Stimulated activated CD8-positive, alpha-beta memory T cell treated with anti-CD3 and anti-CD28 coated beads, Interleukin-12 subunit alpha, Interleukin-12 subunit beta, amount 100 ng/mL, for 4 hours (primary cell): ENCODE measurements at places on chromosomes 6 and 20.

- DNase-seq = no peak
These were observed 14.0 kb downstream of the SMLR1 start for GRCh38 chr6:130841128-130841728.

GRCh38 chr20:39876976-39877635 is 811.9 kb downstream of the MAFB start:
- no peak for DNase-seq

GRCh38 chr6:87396595-87397392 is 11.0 kb upstream of the CFAP206 start:
- no peak for DNase-seq

GRCh38 chr6:169839029-169839481 is 87.6 kb downstream of the ERMARD start:
- no peak for DNase-seq

DNA sequence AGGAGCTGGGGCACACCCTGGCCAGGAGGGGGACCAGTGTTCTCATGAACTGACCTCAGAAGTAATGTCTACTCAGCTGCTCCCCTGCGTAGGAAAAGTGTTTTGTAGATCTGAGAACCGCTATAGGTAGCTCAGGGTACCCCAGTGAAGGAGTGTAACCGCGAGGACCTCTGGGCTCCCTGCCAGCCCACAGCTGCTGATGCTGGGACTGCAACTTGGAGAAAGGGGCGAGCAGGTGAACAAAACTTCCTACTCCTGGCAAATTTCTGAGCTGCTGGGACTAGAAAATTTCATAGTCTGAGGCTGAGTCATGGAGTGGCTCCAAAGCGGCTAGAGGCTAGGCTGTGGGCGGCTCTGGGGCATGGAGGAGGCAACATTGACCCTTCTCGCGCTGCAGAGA is 51.9 kb downstream of the PYGB start:
- DNase-seq = no peak

DNA sequence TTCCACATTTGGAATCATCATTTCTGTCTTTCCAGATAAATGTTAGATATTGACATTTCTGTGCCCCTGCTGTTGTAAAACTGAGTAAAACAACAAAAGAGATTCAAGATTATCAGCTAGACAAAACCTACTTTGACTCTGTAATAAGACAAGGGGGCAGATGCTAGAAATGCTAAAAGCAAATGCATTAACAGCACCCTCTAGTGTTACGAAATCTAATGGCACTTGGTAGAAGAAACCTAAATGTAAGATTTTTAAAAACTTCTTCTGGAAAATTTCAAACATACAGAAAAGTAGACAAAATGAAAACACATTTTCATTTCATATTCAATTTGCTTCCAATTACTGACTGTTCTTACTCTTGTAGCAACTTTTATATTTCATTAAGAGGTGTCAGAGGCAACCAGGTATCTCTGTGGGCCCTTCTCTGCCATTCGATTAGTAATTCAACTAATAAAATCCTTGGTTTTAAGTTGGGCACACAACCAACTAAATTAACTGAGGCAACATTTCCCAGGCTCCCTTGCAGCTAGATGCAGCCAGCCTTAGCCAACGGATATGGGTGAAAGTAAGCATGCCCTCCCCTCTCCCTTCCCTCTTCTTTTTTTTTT is 45.0 kb downstream of the SLC23A2 start:
- DNase-seq = no peak

- no peak for DNase-seq
These were observed 24.0 kb upstream of the ATRN start for GRCh38 chr20:3446779-3447178.

GRCh38 chr20:33076662-33077372 is 2.6 kb upstream of the BPIFB4 start:
- DNase-seq = no peak

DNA sequence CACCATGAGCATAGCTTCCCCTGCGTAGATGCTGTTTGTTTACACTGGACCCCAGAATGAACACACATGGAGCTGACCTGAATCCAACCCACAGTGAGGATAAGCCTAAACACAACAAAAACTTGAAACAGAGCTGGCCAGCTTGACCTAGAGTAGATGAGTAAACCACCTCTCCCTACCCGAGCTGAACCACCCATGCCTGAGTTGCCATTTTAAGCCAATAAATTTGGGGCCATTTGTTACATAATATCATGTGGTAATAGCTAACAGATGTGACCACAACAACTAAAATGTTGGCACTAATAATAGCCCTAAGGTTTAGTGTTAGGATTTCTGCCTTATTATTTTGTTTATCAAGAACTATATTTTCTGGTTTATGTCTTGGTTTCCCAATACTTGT is 103.2 kb upstream of the GRIK2 start:
- no peak for DNase-seq

GRCh38 chr20:14055127-14055742 is 59.9 kb downstream of the MACROD2 start:
- no peak for DNase-seq

DNA sequence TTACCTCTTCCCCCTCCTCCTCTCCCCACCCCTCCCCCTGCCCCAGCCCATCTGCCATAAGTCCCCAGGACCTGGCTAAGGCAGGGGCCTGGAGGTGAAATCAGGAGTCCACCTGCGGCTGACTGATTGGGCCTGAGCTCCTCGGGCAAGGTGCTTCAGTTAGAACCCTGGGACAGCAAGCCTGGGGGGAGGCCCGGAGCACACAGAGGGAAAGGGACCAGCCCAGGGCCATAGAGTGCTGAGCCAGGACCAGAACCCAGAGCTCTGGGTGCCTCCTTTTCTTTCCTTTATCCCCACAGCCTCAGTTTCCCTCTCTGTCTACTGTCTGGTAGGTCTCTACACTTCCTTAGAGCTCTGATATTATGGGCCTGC is 35.7 kb upstream of the VEGFA start:
- DNase-seq = no peak

GRCh38 chr6:29723262-29723665 is at the start of gene HLA-F:
Gene HLA-F (plus strand): TSS chr6:29723434. CDS start chr6:29723464, 30 bp downstream.
- peak; percentile 69 for DNase-seq

- DNase-seq = no peak
These were observed 5.3 kb downstream of the CDKN1A start for GRCh38 chr6:36683656-36684446.

DNA sequence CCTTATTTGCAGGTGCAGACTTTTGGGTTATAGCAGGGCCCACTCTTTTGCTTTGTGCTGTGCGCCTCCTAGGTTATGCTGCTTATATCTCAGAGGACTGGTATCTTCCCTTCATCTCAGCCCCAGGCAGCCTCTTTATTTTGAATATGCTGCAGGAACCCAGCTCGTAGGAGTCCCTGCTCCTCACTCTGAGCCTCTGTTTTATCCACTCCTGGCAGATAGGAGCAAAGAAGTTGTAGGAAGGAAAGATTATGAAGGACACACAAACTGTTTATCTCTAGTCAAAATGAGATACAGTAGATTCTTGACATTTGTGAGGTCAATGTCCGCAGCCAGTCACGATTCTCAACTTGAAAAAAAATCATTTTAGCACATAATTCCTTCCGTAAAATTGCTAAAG is 15.6 kb downstream of the L3MBTL3 start:
- DNase-seq = no peak

DNA sequence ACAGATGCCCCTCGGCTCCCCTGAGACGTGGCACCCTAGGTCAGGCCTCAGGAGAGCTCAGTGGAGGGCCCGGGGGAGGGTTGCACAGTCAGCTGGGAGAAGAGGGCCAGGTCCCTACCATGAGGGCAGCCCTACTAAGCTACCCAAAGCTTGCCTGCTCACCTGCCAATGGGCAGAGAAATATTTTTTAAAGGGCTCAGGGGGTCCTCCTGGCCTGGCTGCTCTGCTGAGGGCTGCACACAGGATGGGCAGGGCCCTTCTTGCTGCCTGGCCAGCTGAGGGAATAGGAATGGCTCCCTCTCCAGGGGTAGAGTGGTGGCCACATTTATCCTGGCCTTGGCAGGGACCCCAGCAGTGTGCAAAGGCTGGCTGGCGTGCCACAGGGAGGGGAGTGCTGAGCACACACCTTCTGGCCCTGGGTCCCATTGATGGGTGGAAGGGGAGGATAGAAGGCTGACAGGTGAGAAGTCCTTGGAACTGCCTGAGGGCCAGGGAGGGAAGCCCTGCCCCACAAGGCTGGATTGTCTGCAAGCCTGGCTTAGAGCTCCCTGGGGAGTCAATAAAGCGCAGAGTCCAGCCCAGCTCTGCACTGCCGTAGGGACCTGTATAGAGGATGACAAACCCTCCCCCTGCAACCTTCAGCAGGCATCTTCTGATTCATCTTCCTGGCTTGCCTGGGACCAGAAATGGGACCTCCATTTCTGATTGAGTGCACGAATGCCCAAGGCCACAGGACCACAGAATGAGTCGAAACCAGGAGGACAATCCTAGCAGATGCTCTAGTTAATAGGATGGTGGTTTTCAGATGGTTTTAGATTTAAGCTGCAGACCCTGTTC is 62.1 kb downstream of the NOL4L start:
- no peak for DNase-seq

- no peak for DNase-seq
These were observed 73.5 kb upstream of the NFATC2 start for GRCh38 chr20:51616060-51616459.

DNA sequence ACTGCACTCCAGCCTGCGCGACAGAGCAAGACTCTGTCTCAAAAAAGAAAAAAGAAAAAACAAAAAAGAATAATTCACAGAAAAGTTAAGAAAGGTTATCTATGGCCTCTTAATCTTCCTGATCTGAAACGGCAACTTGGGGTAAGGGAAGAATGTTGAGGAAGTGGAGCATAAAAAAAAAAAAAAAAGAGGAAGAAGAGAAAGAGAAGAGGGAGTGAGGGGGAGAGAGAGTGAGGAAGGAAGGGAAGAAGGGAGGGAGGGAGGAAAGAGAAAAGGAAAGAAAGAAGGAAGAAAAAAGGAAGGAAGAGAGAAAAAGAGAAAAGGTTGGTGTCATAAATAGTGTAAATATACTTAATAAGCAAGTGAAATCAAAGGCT is 68.9 kb upstream of the NCOA3 start:
- DNase-seq = no peak
